ENCODE measurements at places on chromosomes 1 and 21. TPM values are rescaled to one million over a fixed set of nuclear protein-coding genes. Genes with fewer than 3 reads are reported as not detected.

DNA sequence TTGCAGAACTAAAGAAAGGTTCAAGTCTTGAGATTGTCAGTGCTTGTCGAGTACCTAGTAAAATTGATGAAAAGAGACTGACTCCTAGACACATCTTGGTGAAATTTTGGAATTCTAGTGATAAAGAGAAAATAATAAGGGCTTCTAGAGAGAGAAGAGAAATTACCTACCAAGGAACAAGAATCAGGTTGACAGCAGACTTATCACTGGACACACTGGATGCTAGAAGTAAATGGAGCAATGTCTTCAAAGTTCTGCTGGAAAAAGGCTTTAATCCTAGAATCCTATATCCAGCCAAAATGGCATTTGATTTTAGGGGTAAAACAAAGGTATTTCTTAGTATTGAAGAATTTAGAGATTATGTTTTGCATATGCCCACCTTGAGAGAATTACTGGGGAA lies 16.3 kb downstream of the L1TD1 start:
- no peaks in the 10 kb centered on the region for H3K27me3 ChIP-seq
- no peak overlapping the region for H3K27ac ChIP-seq
- DNase-seq, result no peak
- no peak overlapping the region for H3K4me3 ChIP-seq

DNA sequence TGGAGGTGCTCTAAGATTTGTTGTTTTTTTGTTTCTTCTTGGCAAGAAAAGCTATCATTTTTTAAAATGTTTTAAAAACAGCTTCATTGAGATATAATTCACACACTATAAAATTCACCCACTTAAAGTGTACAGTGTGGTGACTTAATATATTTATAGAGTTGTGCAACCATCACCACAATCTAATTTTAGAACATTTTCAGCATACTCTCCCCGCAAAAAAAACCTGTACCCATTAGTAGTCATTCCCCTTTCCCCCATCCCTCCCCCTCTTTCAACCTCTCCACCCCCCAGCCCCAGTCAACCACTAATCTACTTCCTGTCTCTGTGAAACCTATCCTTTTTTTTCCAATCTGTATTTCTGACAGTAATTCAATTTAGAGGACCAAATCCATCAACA lies 30.6 kb downstream of the ZC3H11B start:
- H3K4me1 ChIP-seq, result no peaks in the 10 kb centered on the region
- H3K36me3 ChIP-seq, result no peaks in the 10 kb centered on the region
- H3K27me3 ChIP-seq, result no peaks in the 10 kb centered on the region
- no peak overlapping the region for H3K27ac ChIP-seq
- DNase-seq, result no peak

GRCh38 chr1:24126018-24126671 lies 14.2 kb upstream of the MYOM3 start:
- H3K4me1 ChIP-seq, result no peaks in the 10 kb centered on the region
- no peak overlapping the region for H3K4me3 ChIP-seq
- no peak overlapping the region for H3K27ac ChIP-seq
- no peaks in the 10 kb centered on the region for H3K27me3 ChIP-seq
- no peak for DNase-seq

- no peak for DNase-seq
- no peak overlapping the region for H3K27ac ChIP-seq
- H3K4me3 ChIP-seq, result no peak overlapping the region
- no peaks in the 10 kb centered on the region for H3K36me3 ChIP-seq
Measured at GRCh38 chr1:110076789-110077500, 6.5 kb upstream of the ALX3 start.

DNA sequence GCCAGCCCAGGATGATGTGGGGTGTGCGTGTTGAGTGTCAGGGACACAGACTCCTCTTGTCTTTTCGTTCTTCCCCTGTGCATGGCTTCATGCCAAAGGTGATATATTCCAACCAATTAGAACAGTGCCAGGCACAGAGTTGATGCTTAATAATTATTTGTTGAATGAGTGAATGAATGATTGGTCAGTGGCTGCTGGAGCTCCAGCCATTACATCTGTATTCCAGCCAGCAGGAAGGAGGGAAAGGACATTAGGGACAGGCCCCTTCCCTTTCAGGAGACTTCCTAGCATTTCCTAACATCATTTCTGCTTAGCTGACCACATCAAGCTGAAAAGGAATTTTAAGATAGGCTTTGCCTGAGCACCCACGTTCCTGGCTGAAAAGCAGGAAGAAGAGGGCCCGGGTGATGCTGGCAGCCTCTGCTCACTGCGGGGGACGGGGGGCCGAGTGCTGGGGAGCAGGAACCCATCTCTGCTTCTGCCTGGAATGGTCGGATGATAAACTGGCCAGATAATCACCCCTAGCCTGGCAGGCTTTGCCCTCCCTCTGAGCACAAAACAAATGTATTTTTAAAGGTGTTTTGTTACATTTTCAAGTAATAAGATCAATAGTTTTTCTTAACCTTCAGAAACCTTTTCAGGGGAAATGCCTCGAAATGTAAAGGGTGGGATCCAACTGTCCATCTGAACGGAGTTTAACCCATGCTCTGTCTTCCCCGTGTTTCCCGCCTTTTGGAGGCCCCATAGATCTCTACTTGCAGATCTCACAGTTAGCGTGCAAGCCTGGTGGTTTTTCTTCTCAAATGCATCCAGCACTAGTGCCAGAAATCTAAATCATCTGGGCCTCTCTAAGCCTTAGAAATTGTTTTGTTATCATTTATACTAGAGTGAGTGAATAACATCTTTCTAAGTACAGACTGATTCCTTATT lies 39.0 kb downstream of the SLC37A1 start:
- H3K4me3 ChIP-seq, result no peak overlapping the region
- H3K4me1 ChIP-seq, result no peaks in the 10 kb centered on the region
- peaks cover 6% of the 10 kb centered on the region for H3K36me3 ChIP-seq
- H3K27me3 ChIP-seq, result no peaks in the 10 kb centered on the region
- no peak for DNase-seq
- H3K27ac ChIP-seq, result no peak overlapping the region

- H3K36me3 ChIP-seq, result no peaks in the 10 kb centered on the region
- H3K27ac ChIP-seq, result no peak within 1 kb of the TSS
- DNase-seq, result no peak
- H3K4me1 ChIP-seq, result peaks cover 8% of the 10 kb centered on the region
- peak within 1 kb of the TSS; percentile 14 for H3K4me3 ChIP-seq
Measured at GRCh38 chr21:29939924-29940275, at the start of gene GRIK1. Gene GRIK1, minus strand, starts transcription at chr21:29939996.

- no peaks in the 10 kb centered on the region for H3K36me3 ChIP-seq
- no peaks in the 10 kb centered on the region for H3K27me3 ChIP-seq
- no peak for DNase-seq
- H3K4me1 ChIP-seq, result peaks cover 11% of the 10 kb centered on the region
Measured at GRCh38 chr21:39479814-39480182, 28.0 kb downstream of the SH3BGR start.

- H3K4me1 ChIP-seq, result no peaks in the 10 kb centered on the region
- DNase-seq, result no peak
- peaks cover 10% of the 10 kb centered on the region for H3K36me3 ChIP-seq
Measured at GRCh38 chr1:179860652-179861051, 17.0 kb downstream of the TOR1AIP2 start.

DNA sequence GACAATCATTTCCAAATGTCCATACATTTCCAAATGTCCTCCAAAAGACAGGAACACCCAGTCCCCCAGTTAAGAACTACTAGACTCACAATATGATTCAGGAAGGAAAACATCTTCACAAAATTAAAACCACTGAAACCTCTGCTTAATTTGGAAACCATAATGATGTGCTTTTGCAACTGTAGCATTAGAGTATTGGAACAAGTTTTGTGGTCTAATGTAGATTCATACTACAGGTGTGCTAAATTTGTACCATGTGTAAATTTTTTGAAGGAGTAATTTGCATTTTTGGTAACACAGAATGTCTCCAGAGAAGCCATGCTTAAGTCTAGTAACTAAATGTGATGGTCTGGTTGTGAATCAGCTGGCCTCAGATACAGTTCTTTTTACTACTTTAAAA lies 129.6 kb downstream of the DPYD start:
- no peaks in the 10 kb centered on the region for H3K27me3 ChIP-seq
- no peak overlapping the region for H3K4me3 ChIP-seq
- DNase-seq, result no peak
- H3K27ac ChIP-seq, result no peak overlapping the region

DNA sequence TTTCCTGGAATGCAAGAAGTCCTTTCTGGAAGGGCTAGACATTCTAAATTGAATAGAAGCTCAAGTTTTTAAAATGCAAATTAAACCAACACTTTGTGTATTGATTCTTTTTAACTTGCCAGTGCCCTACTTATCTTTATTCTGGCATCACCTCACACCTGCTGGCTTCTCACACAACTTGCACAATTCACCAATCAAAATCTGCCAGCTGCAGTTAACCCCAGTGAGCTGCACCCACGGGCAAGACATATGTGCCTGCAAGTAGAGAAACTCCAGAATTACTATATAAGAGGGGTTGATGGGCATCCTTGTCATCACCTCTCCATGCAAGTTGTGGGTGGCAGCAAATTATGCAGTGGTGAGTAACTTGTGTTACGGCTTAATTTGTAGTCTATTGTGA lies 11.7 kb upstream of the PLPPR4 start:
- no peaks in the 10 kb centered on the region for H3K27me3 ChIP-seq
- no peak for DNase-seq
- H3K4me3 ChIP-seq, result no peak overlapping the region

- no peaks in the 10 kb centered on the region for H3K27me3 ChIP-seq
- no peak for DNase-seq
- no peak overlapping the region for H3K27ac ChIP-seq
- H3K4me1 ChIP-seq, result no peaks in the 10 kb centered on the region
- H3K36me3 ChIP-seq, result peaks cover 7% of the 10 kb centered on the region
- H3K4me3 ChIP-seq, result no peak overlapping the region
Measured at GRCh38 chr1:211944733-211945500, 90.4 kb downstream of the INTS7 start.

- H3K4me3 ChIP-seq, result no peak overlapping the region
- H3K27me3 ChIP-seq, result no peaks in the 10 kb centered on the region
- H3K36me3 ChIP-seq, result peaks cover 8% of the 10 kb centered on the region
Measured at GRCh38 chr1:226403201-226404034, 4.5 kb downstream of the PARP1 start.

Gene BCAR3
- total RNA-seq, result 18.3 TPM

Gene ERICH3
- total RNA-seq, result 0.14 TPM

Gene LAD1
- total RNA-seq, result not detected

Gene TARDBP
- 158 TPM for total RNA-seq

Gene OR6N1
- total RNA-seq, result not detected

Gene DEDD
- 34.2 TPM for total RNA-seq

Gene CASQ1
- total RNA-seq, result 9.4 TPM

Measured in sigmoid colon (tissue), 7 donors.